ENCODE measurements at places on chromosomes 13 and 19.

DNA sequence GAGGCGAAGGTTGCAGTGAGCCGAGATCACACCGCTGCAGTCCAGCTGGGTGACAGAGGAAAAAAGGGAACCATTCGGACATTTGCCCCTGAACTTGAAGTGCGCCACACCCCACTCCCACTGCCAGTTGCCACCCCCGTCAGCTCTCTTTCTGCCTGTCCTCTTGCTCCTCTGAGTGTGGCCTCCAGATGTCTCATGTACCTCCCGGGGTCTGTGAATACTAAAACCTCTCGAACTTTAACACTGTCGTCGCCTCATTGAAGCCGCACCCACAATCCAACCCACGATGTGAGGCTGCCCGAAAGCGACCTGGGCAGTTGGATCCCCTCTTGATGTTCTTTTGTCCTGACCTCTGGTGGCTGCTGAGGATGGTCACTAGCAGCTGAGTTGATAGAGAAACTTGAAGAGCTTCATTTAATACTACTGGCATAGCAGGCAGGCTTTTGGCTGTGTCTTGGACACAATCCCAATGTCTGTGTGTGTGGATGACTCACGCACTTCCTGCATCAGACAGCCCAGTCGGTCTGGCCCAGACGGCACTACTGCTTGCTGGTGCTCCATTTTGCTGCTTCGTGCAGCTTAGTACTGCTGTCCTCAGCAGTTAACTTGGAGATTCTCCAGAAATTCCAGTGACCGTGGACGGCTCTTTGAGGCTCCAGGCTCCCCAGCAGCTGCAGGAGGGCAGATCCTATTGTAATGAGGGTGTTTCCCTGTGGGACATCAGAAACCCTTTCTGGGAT, 4.2 kb downstream of the FPR3 start:
- peak; percentile 73 for DNase-seq

- peak; percentile 60 for DNase-seq
Observed at GRCh38 chr19:44848036-44848811, 2.1 kb downstream of the NECTIN2 start.

DNA sequence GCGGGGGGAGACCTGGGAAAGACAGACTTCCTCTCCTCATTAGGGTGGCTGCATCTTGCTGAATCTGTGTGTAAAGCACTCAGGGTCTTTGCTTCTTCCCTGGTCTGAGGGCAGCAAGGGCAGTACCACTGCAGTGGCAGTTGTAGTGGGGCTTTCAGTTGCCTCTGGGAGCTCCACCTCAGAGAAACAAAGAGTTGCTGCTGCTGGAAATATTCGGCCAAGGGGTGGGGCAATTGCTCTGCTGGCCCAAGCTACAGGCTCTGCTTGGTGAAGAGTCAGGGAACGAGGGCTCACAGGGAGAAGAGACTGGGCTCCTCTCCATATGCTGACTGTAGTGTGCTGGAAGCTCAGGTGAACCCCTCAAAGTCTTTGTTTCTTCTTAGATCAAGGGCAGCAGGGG, 52.5 kb downstream of the POSTN start:
- no peak for DNase-seq

- DNase-seq, result no peak
Observed at GRCh38 chr13:98998831-98999638, 21.2 kb upstream of the DOCK9 start.

- DNase-seq, result no peak
Observed at GRCh38 chr13:23744315-23744714, 144.9 kb downstream of the MIPEP start.

DNA sequence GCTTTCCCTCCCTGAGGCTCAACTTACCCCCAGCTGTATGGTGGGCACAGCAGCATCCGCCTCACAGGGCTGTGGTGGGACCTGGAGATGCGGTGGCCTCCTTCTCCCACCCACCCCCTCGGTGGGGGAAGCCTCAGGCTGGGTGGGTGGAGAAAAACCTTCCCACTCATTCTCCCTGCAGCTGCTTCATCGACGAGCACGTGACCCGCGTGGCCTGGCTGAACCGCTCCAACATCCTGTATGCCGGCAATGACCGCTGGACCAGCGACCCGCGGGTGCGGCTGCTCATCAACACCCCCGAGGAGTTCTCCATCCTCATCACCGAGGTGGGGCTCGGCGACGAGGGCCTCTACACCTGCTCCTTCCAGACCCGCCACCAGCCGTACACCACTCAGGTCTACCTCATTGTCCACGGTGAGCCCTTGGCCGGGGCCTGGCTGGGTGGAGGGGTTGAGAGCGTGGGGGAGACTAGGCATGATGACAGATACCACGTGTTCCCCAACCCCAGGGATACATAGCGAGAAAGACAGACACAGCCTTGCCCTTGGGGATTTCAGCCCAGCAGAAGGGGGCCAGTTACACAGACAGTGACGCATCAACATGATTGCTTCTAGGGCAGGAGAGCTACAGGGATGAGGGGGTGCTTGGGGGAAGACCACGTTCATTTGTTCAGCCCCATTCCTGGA, 12.2 kb downstream of the IGLON5 start:
- DNase-seq, result no peak

GRCh38 chr13:98143601-98144026, 720 bp downstream of the FARP1 start:
- peak; percentile 29 for DNase-seq

GRCh38 chr19:10271543-10272086, 695 bp downstream of the ICAM1 start:
- DNase-seq, result no peak

GRCh38 chr13:80011448-80012212, 329.3 kb downstream of the SPRY2 start:
- no peak for DNase-seq

- no peak for DNase-seq
Observed at GRCh38 chr13:28440774-28441504, 54.0 kb downstream of the FLT1 start.

DNA sequence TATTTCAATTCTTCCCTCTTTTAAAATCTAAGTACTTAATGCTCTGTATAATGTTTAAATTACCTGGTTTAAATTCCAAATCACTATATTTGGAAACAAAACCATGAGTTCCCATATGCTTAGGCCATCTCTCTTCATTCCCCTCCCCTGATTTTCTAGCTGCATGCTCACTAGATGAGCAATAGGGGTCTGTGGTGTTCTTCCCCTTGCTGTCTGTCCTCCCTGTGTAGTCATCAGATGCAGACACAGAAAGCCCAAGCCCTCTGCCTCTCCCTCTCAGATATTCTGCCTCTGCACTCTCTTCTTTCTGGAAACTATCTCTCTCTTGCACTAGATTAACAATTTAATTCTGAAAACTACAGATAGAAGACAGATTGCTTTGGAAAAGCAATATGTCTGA, 1730.2 kb downstream of the OLFM4 start:
- DNase-seq, result no peak

DNA sequence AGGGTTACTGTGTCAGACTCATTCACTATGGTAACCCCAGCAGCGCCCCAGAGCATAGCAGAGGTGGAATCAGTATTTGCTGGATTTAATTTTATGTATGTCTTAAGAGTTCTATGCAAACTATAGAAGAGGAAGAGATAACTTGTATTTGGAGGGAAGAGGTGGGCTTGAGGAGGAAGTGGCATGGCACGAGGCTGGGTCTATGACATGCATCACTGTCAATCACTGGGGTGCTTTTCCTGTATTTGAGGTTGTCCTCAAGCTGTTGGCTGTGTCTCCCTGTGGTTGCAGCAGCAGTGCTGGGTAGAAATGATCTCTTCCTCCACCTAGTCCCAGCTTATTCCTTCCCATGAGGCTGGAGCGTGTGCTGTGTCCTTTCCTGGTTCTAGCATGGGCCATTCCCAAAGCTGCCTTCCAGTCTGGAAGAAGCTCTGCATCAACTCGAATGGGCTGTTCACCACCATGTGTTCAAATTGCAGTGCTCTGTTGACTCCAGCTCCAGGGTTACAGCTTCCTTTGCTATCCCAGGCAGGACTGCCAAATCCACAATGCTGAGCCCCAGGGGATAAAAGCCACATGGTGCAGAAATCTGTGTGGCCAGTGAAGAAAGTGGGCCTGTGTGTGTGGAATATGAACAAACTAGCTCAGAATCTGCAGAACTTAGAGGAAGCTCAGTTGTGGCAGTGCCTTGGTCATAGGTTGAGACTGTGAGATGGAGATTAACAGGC, 73.1 kb upstream of the MTIF3 start:
- no peak for DNase-seq

- peak; percentile 88 for DNase-seq
Observed at GRCh38 chr19:15177269-15178116, 23.3 kb downstream of the NOTCH3 start.

GRCh38 chr19:48271531-48272151, 1.8 kb downstream of the ZNF114 start:
- DNase-seq, result peak; percentile 79

DNA sequence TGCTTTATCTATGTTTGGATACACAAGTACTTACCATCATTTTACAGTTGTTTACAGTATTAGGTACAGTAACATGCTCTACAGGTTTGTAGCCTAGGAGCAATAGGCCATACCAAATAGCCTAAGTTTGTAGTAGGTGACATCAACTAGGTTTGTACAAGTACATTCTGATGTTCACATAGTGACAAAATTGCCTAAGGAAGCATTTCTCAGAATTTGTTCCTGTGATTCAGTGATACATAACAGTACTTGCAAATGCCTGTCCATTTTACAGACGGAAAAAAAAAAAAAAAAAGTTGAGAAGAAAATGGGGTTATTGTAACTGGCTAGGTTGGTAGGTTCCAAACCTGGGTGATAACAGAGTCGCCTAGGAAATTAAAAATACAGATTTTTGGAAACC, 13.6 kb downstream of the UFM1 start:
- DNase-seq, result no peak

GRCh38 chr13:102703726-102704035, 8.8 kb upstream of the METTL21C start:
- no peak for DNase-seq

DNA sequence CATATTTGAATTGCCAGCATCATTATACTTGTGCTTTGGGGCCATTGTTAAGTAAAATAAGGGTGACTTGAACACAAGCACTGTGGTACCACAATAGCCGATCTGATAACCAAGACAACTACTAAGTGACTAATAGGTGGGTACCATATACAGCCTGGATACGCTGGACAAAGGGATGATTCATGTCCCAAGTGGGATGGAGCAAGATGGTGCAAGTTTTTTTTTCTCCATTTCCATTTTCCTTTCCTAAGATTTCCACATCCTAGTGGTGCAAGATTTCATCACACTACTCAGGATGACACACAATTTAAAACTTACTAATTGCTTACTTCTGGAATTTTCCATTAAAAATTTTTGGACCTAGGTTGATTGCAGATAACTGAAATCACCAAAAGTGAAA, 15.1 kb downstream of the BRCA2 start:
- DNase-seq, result no peak

DNA sequence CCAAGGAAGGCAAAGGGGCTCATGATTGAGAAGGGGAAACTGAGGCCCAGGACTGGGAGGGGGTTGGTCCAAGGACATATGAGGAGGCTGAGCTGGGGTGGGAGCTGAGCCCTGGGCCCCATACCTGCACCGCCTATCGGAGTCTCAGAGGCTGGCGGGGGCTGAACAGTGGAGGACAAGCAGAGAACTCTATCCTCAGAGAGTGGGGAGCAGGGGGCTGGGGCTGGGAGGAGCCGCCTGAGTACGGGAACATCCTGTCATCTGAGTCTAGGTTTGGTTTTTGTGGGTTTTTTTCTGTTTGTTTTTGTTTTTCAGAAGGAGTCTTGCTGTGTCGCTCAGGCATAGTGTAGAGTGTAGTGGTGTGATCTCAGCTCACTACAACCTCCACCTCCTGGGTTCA, 6.2 kb downstream of the ARRDC2 start:
- DNase-seq, result no peak

- DNase-seq, result peak; percentile 63
Observed at GRCh38 chr19:51607920-51608562, 22.2 kb downstream of the SIGLEC5 start.

- no peak for DNase-seq
Observed at GRCh38 chr19:56572589-56572988, 5.3 kb downstream of the ZNF470 start.

DNA sequence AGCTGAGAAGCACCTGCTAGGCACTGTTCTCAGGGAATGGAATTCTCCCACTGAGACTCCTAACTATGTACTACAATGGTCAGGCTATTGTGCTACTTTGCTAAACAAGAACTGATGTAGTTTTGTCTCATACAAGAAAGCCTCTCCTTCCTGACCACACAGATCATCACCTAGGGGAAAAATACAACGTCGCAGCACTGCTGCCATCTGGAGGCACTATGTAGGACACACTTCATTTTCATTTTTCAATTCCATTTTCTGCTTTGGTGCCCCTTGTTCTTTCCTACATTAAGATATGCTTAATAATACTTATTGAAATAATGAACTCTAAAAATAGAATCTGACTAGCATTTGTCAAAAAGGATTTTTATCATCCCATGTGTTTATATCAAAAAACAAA, 21.1 kb downstream of the PROSER1 start:
- no peak for DNase-seq

GRCh38 chr19:29489172-29489951, 36.4 kb upstream of the VSTM2B start:
- DNase-seq, result no peak

- no peak for DNase-seq
Observed at GRCh38 chr19:13995017-13995728, 10.9 kb downstream of the RFX1 start.

DNA sequence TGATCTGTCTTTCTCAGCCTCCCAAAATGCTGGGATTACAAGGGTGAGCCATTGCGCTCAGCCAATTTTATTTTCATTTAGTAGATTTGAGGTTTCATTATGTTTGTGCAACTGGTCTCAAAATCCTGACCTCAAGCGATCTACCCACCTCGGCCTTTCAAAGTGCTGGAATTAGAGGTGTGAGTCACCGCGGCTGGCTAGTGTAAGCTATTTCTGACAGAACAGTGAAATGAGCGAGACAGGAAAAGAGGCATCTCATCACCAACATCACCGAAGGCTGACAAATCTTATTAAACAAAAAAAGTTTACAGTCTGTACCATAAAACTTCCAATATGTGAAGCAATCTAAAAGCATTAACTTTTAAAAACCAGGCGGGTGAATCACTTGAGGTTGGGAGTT, 12.2 kb upstream of the ZNF888 start:
- DNase-seq, result no peak

- no peak for DNase-seq
Observed at GRCh38 chr19:3202346-3202745, 16.6 kb downstream of the NCLN start.

GRCh38 chr13:33123066-33123859, 107.0 kb downstream of the KL start:
- no peak for DNase-seq

DNA sequence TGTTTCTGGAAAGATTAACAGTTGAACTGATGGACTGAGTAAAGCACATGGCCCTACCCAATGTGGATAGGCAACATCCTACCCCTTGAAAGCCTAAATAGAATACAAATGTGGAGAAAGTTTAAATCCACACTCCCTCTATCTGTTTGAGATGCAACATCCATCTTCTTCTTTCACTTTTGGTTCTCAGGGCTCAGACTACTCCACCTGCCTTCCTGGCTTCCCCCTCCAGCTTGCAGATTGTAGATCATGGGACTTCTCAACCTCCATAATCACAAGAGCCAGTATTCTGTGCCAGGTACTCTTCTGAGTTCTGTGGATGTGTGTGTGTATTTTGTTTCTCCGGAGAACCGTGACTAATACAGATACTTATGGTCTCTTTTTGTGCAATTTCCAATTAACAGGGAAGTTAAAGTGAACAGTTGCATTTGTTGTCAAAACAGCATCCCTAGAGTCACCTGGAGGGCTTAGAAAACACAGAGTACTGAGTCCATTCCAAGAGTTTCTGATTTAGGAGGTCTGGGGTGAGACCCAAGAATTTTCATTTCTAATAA, 590.3 kb upstream of the MIR17HG start:
- DNase-seq, result no peak

GRCh38 chr19:49741210-49741844, 21.8 kb downstream of the TSKS start:
- no peak for DNase-seq
